Lower lobe of right lung (tissue), 2 donors: ENCODE measurements at places on chromosomes 2 and 18. TPM values are rescaled to one million over a fixed set of nuclear protein-coding genes. Genes with fewer than 3 reads are reported as not detected.

The CRYGD gene
- total RNA-seq = not detected

The DSC1 gene
- total RNA-seq = not detected

DNA sequence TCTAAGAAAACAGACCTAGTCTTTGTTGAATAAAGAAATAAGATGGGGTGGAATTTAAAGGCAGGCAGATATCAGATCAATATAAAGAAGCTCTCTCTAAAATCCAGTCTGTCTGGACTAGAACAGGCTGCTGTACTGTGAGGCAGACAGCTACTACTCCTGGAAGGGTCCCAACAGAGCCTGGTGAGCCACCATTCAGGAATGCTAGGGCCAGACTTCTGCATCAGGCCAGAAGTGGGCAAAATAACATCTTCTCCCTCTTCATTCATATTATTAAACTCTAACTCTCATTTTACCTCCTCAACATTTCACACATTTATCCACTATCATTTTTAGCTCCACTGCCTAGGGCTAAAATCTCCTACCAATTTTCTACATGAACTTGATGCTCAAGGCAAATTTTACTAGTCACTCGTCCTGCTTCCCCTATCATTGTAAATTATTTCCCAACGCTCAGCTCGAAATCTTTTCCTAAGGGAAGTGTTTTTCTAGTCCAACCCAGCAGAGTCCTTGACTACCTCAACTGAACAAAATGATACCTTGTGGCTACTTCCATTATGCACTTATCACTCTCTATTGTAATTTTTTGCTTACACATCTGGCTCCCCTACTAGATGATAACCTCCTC is 45.2 kb upstream of the GLS start:
- no peak for DNase-seq

GRCh38 chr2:138026111-138027020 is 62.1 kb downstream of the HNMT start:
- no peak for DNase-seq

- no peak for DNase-seq
Observed at GRCh38 chr18:57715671-57716070, 87.4 kb downstream of the ATP8B1 start.

The MARCO gene
- 491 TPM for total RNA-seq

The SERPINB11 gene
- 0.77 TPM for total RNA-seq

The PDE1A gene
- total RNA-seq = 5.2 TPM

GRCh38 chr2:70531419-70532086 is 22.1 kb downstream of the TGFA start:
- no peak for DNase-seq

- DNase-seq = no peak
Observed at GRCh38 chr2:42339191-42339912, 21.7 kb downstream of the COX7A2L start.

The GCG gene
- not detected for total RNA-seq

DNA sequence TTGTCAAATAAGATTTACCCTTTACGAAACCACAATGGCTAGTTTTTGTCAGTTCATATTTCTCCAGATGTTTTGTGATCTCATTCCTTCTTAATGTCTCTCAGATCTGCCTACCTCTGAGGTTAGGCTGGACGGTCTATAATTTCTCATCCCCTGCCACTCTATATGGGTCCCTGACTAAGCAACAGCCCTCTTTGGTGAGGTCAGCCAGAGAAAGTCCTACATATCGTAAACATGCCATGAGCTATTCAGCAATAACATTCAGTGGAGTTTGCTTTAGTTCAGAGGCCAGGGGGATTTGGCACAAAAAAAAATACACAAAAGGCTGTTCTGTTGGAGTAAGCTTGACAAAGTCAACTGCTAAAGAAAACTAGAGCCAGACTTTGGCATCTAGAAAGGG is 192.1 kb upstream of the NCKAP5 start:
- DNase-seq = no peak

DNA sequence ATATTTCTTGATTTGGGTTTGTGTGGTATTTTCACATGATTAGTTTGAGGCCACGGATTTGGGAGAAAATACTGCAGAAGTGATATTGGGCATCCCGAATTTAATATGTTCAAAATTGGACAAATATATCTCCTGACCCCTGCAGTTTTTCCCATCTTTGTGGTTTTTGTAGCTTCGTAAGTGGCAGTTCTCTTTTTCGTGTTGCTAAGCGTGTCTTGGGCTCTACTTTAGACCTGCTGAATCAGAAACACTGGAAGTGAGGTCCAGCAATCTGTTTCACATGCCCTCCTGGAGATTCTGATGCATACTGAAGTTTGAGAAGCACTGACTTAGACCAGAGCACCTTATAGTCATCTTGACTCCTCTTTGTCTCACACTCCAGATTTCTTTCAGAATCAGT is 98.3 kb downstream of the EPB41L5 start:
- no peak for DNase-seq

DNA sequence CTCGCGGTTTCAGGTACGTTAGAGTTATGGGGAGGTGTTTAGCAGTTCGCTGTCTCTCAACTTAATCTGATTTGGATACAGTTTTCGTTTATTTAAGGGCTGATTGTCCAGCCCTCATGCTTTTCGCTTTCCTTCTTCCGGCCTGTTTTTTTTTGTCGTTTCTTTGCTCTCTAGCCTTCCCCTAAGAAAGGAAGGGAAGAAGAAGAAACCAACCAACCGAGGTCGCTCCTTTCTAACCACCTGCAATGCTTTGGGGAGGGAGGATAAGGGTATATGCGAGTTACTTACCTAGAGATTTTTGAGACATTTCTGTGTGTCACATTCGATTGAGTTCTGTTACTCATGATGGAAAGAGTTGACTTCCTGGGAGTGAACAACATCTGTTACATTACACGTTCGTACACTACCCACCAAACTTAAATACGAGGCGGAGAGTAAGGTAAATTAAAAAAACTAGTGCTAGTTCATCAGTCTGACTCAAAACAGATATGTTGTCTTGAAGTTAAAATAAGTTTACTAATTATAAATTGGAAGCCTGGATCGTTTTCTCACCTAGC is 918 bp downstream of the EIF5B start:
- no peak for DNase-seq

GRCh38 chr18:54327818-54328217 is 29.8 kb downstream of the STARD6 start:
- DNase-seq = no peak

GRCh38 chr2:161165811-161166210 is 5.6 kb downstream of the TANK start:
- no peak for DNase-seq

DNA sequence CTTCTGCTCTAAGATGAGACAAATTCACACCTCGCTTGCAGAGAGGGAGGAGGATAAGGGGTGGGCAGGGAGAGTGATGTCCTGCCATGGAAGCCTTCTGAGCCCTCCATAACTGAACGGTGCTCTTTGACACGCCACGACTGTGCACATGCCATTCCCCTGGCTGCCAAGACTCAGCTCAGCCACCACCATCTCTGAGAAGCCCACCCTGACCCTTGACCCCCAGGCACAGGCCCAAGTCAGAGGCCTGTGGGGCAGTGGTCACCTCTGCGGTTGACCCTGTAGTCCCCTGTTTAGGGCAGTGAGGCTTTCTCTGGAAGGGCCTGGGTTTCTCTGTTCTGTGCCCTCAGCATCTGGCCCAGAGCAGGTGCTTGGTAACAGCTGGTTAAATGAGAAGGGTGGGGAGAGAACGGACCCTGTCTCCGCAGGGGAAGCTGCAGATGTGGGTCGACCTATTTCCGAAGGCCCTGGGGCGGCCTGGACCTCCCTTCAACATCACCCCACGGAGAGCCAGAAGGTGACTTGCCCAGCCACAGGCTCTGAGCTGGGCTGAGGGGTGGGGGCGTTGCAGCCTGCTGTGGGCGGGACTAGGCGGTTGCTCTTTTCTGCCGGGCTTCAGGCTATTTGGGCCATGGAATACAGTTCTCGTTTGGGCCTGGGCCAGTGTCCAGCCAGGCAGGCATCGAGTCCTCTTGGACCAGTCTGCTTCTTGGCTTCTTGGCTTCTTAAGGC is 215.1 kb downstream of the DYSF start:
- no peak for DNase-seq

DNA sequence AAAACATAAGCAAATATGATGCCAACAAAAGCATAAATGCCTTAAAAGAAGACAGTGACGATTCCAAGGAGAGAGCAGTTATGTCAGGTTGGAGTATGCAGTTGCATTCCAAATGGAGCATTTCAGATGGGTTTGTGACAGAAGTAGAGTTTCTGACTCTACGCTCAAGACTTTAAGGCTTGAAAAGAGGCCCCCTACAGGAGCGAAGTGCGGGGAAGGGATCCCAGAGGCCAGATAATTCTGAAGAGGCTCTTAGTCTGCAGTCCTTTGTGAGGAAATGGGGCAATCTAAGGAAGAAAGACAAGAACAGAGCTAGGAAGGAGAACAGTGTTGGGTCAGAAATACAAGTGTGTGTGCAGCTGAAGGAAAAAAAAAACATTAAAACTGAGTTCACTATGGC is 95.5 kb downstream of the ZNF521 start:
- no peak for DNase-seq

The ACTR3 gene
- 269 TPM for total RNA-seq

- DNase-seq = no peak
Observed at GRCh38 chr2:15975676-15976075, 35.3 kb downstream of the MYCN start.

DNA sequence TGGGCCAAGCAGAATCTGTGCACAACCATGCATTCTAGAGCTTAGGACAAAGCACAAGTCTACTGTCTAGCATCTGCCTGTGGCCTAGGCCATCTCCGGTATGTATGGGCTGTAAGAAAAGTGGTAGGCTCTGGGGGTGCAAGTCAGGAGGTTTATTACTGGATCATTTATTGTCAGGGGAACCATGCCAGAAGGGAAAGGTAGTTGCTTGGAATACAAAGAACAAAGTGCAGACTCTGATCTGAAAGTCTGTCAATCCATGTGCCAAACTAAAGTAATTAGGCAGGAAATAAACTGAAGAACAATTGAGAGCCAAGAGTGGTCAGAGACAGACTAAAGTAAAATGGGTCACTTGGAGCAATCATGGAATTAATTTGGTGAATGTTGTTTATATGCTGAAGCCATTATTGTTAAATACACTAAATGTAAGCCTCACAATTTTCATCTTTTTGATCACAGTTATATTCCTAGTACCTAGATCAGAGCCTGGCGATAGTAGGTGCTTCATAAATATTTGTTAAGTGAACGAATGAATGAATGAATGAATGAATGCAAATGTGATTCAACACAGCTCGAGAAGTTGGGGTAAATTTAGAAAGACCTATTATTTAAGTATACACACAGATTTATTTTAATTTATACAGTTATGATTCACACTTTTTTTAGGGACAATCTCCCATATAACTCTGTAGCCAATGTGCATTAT is 260.7 kb upstream of the STON1 start:
- no peak for DNase-seq

The PLEKHH2 gene
- 42.0 TPM for total RNA-seq

The AQP12B gene
- total RNA-seq = not detected

GRCh38 chr2:72794572-72794971 is 31.3 kb downstream of the EXOC6B start:
- DNase-seq = no peak

DNA sequence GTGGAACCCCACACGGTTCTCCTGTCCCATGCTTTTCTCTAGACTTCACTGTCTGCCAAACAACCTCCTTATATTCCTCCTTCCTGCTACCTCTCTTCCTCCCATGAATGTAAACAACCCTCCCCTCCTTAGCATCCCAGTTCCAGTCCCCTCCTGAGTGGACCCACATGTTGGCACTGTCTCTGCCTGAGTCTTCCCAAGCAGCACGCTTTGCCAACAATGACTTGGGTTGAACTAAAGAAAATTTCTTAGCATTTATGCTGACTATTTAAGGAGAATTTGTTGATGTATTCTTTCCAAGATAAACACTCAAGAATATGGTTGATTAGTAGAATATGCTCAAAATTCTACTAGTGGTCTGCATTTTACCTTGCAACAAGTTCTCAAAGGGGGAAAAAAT is 338.0 kb downstream of the TNS1 start:
- DNase-seq = no peak

DNA sequence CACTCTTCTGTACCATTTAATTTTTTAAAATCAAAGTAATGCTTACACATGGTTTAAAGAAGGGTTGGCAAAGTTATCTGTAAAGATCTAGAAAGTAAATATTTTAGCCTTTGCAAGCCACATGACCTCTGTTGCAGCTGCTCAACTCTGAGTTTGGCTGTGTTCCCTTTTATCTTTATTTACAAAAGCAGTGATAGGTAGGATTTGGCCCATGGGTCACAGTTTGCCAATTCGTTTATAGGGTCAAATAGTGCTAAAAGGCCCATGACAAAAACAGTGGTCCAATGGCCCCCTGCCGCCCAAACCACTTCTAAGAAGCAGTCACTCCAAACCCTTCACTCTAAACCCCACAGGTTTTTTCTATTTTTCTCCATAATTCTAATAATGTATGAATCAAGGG is 124.8 kb downstream of the PARD3B start:
- no peak for DNase-seq

The VWA3B gene
- 7.9 TPM for total RNA-seq

The SLC39A10 gene
- 37.2 TPM for total RNA-seq

DNA sequence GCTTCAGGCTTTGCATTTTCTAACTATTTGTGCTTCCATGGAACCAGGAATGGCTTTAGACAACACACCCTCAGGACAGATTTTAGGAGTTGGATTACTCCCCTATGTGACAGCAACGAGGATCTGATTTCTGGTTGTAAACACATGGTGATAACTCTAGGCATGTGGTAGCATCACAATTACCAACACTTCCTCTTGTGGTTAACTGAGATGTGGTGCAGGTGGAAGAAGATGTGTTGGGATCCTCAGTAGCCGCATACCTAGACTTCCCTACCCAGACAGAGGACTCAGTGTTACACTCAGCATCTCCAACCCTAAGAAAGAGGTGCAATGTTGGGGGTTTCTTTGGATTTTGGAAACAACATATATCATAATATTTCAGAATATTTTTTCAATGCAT is 234.8 kb downstream of the DOK6 start:
- DNase-seq = no peak

The RND3 gene
- total RNA-seq = 20.8 TPM

GRCh38 chr2:84964406-84965191 is 6.4 kb upstream of the KCMF1 start:
- DNase-seq = no peak

DNA sequence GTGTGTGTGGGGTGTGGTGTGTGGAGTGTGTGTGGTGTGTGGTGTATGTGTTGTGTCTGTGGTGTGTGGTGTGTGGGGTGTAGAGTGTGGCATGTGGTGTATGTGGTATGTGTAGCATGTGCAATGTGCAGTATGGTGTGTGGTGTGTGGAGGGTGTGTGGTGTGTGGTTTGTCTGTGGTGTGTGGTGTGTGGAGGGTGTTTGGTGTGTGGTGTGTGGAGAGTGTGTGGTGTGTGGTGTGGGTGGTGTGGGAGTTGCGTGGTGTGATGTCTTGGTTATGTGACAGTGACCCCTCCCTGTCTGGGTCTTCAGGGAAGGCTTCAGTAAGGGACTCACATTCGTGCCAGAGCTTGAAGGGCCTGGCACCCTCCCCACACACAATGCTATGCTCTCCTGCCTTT is 718.2 kb upstream of the SOX11 start:
- DNase-seq = no peak

GRCh38 chr2:151150331-151151320 is 111.0 kb downstream of the RBM43 start:
- no peak for DNase-seq

GRCh38 chr18:63981719-63982118 is 11.8 kb downstream of the SERPINB8 start:
- no peak for DNase-seq

The CFC1 gene
- total RNA-seq = not detected

The FOXI3 gene
- not detected for total RNA-seq

- no peak for DNase-seq
Observed at GRCh38 chr2:234290671-234291070, 206.2 kb downstream of the ARL4C start.
